KG1 (cell line): ENCODE measurements at places on chromosomes 5 and 9.

DNA sequence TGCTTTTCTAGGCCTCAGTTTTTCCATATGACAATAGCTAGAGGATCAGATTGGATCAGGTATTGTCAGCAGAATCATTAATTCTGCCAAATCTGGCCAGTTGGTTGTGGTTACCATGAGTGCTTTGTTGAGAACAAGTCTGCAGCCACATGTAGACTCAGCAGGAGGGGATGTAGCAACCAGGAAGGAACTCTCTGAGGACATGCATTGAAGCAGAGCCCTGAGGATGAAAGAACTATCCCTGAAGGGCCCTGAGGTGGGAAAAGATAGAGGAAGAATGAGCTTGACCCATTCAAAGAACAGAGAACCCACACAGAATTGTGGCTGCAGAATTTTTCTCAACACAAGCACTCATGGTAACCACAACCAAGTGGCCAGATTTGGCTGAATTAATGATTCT lies 60.1 kb upstream of the AFAP1L1 start:
- no peak for DNase-seq

- no peak for DNase-seq
Observed at GRCh38 chr5:143023411-143024096, 253.4 kb downstream of the ARHGAP26 start.

- DNase-seq: no peak
Observed at GRCh38 chr5:14706615-14707021, 42.1 kb downstream of the OTULIN start.

DNA sequence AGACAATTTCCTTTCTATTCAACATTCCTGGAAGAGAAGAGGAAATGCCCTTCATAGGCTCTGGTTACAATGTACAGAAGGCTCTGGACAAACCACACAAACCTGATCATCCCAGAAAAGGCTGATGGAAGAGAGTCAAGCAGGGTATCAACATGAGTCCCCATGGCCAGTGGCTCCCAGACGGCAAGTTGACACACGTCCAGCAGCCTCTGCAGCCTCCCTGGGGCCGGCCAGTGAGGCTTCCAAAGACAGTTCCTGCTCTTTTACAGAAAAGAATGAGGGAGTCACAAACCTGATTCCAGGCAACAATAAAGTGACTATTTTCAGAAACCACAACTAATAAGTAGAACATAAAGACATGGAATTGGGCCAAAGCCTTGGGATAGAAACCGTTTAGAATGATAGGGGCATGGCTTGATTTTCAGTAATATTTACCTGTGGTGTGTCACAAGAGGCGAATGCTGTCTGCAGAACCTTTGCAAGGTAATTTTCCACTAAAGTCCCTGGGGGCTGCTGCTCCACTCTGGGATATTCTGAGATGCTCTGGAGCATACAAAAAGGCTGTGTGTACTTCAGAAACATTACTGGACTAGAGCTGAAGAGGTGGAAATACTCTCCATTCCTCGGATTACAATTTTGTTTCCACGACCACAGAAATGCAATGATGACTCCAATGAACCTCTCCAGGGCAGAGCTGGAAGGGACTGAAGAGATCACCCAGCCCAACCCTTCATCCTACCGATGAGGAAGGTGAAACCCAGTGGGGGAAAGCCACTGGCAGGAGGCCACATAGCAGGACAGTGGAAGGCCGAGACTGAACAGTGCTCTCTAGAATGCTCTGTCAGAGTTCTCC lies 10.4 kb downstream of the MED27 start:
- DNase-seq: no peak

DNA sequence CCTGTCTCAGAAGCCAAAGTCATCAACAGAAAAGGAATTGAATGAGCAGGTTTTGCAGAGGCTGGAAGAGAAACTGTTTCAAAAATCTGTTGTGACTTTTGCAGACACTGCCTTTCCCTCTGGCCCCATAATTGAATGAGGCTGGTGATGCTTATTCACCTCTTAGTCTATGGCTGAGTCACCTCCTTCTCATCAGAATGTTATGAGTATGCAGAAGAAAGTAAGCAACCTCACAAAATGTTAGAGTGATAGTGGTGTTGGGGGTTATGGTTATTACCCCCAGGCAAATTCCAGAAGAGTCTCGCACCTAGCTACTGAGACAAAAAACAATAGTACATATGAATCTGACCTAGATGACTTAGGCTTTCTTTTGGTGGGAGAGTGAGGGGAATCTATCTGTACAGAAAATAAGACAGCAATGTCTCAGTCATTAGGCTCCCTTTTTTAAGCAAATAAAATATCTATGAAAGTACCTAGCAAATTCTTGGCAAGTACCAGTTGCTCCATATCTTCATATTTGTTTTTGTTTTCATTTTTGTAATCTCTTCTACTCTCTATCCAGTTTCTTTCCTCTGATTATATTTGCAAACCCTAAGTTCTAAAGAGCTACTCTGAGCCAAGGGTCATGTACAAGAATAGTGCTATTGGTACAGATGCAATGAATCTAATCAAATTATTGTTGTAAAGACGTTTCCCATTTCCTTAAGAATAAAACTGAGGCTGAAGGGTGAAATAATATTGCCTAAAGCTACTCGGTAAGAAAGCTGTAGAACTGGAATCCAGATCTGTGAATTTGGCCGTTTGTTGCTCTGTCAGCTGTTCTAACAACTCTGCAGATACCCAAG lies 498.1 kb upstream of the TNC start:
- DNase-seq: no peak

GRCh38 chr9:89359751-89360261 lies 41.5 kb downstream of the SECISBP2 start:
- no peak for DNase-seq

- DNase-seq: no peak
Observed at GRCh38 chr9:506281-506680, 291.6 kb downstream of the DOCK8 start.

GRCh38 chr5:153905219-153905618 lies 133.5 kb downstream of the FAM114A2 start:
- no peak for DNase-seq

DNA sequence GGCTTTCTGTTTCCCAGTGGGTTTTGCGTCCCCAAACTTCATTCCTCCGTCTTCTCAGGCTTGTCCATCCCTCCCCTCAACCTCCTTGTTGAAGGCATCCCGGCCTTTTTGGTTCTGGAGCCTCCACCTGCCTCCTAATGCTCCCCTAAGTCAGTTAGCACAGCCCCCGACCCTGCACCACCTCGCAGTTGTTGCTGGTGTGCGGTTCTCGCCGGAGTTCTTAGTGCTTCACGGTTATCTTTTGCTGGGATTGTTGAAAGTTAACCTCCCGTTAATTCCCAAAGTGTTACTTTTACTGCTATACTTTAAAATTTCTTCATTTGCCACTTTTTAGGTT lies 447 bp downstream of the UBLCP1 start:
- no peak for DNase-seq

- DNase-seq: no peak
Observed at GRCh38 chr9:130898552-130898852, 1.9 kb upstream of the QRFP start.

DNA sequence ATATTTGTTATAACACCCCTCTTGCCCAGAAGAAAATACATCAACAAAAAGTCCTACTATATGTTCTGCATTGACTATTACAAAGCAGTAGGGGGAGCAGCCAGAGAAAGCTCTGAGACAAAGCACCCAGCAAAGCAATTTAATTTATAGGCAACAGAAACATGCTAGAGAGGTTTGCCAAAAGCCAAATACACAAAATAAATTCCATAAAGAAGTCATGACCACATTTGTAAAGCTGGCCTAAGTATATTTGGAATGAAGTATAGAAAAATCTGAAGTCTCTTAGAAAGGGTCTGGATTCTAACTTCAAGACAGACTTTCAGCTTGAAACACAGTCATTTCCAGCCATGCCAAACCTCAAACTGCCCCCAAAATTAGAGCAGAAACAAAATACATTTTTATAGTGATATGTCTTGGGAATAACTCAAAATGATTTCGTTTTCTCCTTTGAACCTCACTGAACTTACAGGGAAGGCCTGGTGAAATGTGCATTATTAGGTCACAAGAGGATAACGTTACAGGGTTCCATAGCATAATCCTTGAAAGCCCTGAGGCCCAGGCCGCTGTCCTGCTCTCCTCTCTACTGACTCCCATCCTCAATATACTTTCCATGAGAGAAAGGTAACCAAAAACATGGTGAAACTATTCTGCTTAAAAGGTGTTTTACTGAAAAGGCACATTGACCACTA lies 451.8 kb downstream of the RAB3C start:
- no peak for DNase-seq

DNA sequence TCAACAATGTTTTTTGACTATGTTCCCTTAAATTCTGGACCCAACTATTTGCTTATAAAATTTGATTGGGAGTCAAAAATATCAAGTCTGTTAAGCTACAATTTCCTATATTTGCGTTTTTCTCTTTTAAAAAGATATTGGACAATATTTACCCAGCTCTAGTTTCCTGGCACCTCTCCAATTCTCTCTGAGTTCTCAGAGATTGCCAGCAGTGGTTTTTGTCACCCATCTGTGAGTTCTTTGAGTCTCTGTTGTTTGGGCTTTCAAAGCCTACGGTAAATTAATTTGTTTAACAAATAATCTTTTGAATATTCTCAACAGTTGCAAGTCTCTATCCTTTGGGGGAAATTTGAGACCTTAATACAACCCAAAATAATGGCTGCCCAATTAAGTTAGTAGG lies 174.2 kb upstream of the PUM3 start:
- DNase-seq: no peak

DNA sequence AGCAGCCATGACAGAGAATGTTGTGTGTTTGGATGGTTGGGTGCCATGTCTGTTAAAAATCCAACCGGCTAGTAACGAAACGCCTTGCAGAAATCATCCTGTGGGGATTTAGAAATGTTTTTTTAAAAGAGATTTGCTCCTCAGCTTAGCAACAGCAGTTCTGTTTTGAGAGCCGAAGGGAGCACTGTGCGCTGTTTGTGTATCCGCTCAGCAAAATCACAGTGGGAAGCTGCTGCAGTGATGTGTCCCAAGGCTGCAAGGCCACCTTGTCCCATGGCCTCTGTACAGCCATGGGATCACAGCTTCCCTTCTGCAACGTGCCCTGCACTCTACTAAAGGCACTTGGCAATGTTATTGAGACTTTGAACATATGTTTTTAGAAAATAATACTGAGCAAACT lies 40.9 kb downstream of the TRIO start:
- DNase-seq: no peak

DNA sequence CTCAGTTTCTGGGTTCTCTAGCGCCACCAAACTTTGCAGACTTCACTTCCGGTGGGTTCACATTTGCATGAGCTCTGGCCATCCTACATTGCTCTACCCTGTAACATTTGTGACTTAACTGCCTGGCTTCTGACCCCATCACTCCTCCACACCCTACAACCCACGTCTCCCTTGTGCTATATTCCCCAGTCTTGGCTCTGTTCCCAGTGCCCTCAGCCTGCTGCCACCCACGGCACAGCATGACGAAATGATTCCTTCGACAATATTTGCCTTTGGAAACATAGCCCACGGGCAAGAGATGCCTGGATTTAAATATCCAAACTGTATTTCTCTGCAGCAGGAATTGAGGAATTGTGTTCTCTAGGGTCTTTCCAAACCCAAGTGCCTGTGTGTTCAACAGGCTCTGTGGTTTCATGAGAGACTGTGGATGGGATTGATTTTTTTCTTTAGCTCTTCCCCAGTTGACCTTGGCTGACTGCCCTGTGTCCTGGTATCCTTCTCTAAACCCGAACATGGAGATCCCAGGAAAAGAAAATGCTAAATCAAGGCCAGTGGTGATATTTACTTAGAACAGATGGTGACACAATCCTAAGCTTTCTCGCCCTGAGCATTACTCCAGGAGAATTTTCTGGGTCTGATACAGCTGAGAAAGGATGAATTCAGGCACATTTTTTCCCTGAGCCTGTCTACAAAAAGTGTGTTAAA lies 44.4 kb upstream of the GRIA1 start:
- DNase-seq: no peak

GRCh38 chr5:172097356-172097755 lies 90.7 kb downstream of the STK10 start:
- DNase-seq: no peak

GRCh38 chr5:132259069-132259851 lies 1.8 kb downstream of the PDLIM4 start:
- no peak for DNase-seq

DNA sequence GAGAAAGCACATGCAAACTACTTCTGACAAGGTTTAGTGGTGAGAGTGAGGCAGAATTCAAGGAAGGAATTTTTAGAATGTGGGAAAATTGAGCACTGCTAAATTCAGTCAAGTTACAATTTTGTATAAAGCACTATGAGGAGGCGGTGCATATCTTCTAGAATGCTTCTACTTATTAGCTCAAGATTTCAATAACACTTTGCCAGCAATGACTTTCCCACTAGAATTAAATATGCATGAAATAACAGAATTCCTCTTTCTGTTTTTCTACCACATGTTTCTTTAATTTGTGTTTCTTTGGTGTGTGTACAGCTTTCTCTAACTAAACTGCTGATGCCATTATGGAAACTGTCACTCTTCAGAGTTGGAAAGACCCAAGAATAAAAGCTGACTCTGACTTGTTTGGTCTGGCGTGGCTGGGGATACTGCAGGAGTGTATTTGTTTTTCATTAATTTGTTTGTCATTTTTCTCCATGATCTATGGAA lies 163.5 kb downstream of the ARSB start:
- DNase-seq: no peak

DNA sequence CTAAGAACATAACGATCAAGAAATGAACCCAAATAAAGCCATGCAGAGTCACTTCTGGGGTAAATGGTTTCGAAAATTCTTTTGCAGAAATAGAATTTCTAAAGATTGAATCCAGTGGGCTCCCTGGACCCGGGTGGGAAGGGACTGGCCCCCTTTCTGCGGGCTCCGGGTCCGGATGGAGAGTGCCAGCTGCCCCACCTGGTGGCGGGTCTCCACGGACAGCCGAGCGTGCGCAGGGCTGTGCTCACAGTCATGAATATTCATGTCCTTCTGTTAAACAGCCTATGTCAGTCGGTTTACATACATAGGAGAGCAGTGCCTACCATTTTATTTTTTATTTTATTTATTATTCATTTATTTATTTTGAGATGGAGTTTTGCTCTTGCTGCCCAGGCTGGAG lies 4.7 kb upstream of the PPP1R26 start:
- DNase-seq: no peak

- no peak for DNase-seq
Observed at GRCh38 chr5:79759848-79760247, 70.2 kb downstream of the CMYA5 start.

DNA sequence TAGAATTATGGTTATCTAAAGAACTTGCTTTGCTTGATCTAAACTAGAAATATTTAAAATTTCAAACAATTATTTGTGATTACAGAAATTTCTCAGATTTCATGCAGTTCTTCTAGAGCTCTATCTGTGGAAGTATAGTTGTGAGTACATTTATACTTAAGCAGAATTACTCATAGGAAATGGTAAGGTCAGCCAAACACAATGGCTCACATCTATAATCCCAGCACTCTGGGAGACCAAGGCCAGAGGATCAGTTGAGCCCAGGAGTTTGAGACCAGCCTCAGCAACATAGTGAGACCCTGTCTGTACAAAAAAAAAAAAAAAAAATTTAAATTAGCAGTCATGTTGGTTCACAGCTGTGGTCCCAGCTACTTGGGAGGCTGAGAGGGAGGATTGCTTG lies 71.0 kb downstream of the INVS start:
- DNase-seq: no peak
